Nasal cavity respiratory epithelium epithelial cell of viscerocranial mucosa (primary cell): ENCODE measurements at places on chromosomes 12 and 14. TPM values are rescaled to one million over a fixed set of nuclear protein-coding genes. Genes with fewer than 3 reads are reported as not detected.

ACSM4 gene
- not detected in 2 replicates for total RNA-seq

LIN7A gene
- total RNA-seq: not detected in 2 replicates

POLE gene
- total RNA-seq: 15.4 and 19.5 TPM in 2 replicates

RNU4-1 gene
- under 0.01 TPM in 1 of 2 replicates, not detected in the other for total RNA-seq

INSM2 gene
- total RNA-seq: not detected in 2 replicates

ADGRD1 gene
- not detected in 2 replicates for total RNA-seq

CCND2 gene
- total RNA-seq: 249 and 328 TPM in 2 replicates

CHGA gene
- total RNA-seq: under 0.01 TPM in 1 of 2 replicates, not detected in the other
